Activated CD8-positive, alpha-beta memory T cell treated with anti-CD3 and anti-CD28 coated beads for 4 hours (primary cell): ENCODE measurements at places on chromosomes 12 and 14.

DNA sequence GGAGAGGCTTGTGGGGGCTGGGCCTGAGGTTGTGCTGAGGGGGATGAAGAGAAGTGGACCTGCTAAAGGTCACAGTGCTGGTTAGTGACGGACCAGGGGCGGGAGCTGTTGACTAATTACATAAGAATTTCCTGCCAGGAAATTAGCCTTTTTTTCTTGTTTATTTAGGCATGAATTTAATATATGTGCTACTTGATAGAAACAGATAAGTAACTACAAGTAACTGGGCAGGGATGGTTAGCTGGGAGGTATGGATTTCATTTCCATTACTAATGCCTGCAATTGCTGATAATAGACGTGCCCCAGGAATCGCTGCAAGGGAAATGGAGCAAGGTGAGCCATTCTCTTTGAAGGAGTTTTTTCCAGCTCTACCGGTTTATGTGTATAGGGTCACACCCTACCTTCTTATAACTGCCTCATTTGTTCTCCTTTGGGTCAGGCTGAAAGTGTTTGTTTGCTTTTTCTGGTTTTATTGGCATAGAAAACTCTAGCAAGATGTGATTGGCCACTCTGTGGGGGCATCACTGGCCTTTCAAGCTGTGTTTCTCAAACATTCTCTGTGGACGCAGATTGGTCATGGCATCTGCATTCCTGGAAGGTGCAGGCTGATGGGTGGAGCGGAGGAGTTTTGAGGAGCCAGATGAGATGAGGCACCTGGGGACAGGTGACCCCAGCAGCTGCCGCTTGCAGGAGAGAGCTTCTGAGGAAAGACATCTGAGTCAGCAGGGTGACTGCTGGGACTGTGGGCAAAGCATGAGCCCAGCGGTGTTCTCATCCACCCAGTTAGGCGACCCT, 19.0 kb upstream of the GPRC5A start:
- no peak for DNase-seq

GRCh38 chr14:51368721-51369163, 128.7 kb downstream of the TMX1 start:
- no peak for DNase-seq

DNA sequence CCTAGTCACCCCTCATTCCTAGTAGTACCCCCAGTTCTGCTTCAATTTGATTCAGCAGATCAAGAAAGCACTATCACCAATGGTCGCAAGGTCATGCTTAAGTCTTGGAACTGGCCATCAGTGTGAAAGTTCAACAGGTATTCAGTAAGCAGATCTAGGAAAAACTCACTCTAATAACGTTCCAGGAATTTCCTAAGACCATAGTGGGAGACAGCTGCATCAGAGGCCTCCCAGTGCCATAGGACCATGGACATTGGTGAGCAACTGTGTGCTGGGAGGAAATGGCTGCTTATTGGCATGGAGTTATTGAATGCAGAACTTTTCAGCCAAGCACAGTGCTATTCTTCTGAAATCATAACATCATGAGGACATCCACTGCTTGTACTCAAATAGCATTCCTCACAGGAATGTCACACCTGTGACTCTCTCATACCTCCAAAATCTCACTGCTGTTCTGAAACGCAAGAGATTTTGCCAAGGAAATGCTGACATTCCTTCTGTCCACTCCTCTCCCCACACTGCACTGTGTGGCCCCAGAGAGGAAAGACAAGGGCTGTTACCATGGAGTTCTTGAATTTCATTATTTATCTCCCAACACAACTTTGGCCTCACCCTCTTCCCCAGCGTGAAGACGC, 30.9 kb upstream of the MDM2 start:
- no peak for DNase-seq

GRCh38 chr12:120242971-120243699, 22.4 kb downstream of the PXN start:
- DNase-seq: no peak

DNA sequence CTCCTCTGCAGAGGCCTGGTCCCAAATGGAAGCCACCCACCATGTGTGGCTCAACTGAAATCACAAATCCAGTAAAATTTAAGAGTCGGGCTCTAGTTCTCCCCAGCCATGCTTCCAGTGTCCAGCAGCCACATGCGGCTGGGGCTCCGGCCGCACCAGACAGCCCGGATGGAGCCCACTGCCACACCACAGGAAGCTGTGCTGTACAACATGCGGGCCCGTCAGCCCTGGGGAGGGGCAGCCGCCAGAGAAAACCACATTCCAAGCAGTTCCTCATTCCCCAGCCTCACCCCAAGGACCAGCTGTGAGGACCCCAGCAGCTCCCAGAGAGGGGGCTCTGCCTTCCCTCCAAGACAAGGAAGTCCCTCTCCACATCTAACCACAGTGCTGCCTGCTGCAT, 135.0 kb downstream of the NCOR2 start:
- DNase-seq: no peak

DNA sequence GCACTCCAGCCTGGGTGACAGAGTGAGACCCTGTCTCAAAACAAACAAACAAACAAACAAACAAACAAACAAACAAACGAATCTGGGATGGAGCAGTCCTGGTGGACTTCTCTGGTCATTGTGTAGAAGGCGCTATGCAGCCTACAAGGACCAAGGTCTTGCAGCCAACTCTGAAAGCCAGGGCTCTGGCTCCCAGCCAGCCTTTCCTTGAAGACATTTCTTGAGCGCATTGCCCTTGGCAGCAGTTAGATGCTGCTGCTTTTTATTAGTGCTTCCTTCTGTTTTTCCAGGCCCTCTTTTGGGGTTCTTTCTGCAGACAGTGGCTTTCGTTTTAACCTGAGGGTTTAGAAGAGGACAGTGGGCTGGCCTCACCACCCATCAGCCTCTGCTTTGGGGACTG, 20.2 kb downstream of the CCDC177 start:
- no peak for DNase-seq

DNA sequence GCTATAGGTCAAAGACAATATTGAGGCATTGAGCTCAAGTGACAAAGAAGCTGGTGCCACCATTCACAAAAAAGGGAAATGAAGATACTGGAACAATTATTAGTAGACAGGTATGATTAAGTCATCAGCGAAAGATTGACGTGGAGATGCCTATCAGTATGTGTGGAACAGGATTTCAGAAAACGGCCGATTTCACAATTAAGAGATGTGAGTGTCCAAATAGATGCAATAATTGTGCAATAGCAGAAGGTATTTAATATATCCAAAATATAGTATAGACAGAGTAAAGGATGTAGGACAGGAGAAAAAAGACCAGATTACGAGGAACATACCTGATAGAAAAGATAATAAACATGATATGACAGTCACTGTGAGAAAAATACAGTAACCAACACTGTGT, 433.1 kb downstream of the C12orf50 start:
- DNase-seq: no peak

DNA sequence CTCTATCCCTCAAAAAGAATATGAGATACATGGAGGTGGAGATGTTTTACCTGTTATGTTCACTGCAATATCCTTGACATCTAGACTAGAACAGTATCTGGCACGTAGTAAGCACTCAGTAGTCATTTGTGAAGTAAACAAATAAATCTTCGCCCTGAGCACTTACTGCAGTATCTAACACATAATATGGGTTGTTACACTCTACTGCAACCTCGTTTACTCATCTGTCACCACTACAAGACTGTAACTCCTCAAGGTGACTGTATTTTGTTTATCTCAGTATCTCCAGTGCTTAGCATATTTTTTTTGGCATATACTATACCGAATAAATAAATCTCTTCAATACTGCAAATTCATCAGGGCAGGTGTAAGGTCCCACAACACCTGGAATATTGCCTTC, 66.1 kb downstream of the WASHC3 start:
- DNase-seq: no peak

GRCh38 chr12:66273147-66273546, 29.1 kb upstream of the HELB start:
- no peak for DNase-seq

DNA sequence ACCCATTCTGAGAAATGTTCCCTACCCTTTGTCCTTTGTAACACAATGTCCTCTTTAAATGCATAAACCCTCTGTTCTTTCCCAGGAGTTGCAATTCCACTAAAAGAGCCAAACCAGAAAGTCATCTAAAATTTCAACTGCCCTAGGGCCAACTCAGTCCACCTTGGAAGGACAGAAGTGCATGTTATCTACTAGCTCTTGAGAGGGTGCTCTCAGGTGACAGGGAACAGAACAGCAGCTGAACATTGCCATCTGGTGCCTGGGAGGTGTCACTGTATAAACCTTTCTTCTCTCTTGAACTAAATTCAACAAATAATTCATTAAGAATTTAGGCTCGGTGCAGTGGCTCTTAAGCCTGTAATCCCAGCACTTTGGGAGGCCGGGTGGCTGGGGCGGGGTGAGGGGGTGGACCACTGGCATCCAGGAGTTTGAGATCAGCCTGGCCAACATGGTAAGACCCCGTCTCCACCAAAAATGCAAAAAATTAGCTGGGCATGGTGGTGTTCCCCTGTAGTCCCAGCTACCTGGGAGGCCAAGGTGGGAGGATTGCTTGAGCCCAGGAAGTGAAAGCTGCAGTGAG, 10.3 kb upstream of the FERMT2 start:
- peak; percentile 15 for DNase-seq

- DNase-seq: no peak
Measured at GRCh38 chr14:99387880-99388279, 92.8 kb downstream of the SETD3 start.
